Activated T-helper 1 cell treated with anti-CD3 and anti-CD28 coated beads, Interleukin-2, amount 50 U/mL, for 16 hours (primary cell): ENCODE measurements at places on chromosomes 1 and 21.

GRCh38 chr1:241266121-241266520 lies 90.9 kb downstream of the RGS7 start:
- DNase-seq: no peak

DNA sequence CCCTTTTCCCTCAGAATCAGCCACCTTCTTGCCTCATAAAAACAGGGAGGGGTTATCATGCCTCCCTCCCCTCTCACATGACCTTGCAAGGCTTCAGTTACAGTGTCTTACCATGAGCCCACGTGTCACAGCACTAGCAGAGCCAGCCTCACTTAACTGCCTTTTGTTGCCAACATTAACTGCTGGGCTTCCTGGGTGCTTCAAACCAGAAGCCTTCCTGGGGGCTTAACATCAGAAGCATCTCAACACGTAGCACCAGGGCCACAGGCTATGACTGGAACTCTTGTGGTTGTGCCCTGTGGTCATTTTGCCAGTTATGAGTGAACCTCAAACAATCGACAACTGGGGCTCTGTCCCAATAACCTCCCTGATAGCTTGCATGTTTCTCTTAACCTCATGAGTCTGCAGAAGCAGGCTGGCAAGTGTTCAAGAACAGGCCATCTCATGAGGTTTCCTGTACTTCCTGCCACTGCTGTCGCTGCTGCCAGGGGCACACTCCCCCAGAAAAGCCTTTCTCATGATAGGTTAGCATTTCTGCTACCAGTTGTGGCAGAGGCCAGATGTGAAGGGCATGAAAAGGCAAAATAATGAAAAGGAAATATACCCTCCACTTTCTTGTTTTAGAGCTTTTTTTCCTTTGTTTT lies 132.2 kb downstream of the GLUL start:
- peak; percentile 2 for DNase-seq

- DNase-seq: no peak
Measured at GRCh38 chr1:160397651-160398050, 2.7 kb upstream of the VANGL2 start.

GRCh38 chr1:223653015-223653414 lies 12.5 kb downstream of the CAPN8 start:
- no peak for DNase-seq

DNA sequence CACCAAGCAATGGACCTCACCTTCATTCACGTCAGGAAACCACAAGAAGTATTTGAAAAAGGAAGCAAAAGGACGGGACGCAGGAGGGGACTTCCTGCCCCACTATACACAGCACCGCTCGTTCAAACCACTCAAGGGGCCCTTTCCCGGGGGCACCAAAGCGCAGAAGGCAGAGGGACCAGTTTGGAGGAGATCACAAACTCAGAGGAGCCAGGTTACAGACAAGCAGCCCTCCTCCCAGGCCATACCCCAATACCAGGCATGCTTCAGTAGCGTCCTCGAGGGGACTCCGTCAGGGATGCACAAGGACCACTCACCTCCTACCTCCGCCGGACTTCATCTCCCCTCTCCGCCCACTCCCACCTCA lies 685 bp downstream of the CRTC2 start:
- DNase-seq: no peak

GRCh38 chr1:111873460-111874030 lies 115.9 kb downstream of the KCND3 start:
- no peak for DNase-seq

- DNase-seq: no peak
Measured at GRCh38 chr1:48684381-48684780, 92.3 kb downstream of the BEND5 start.

DNA sequence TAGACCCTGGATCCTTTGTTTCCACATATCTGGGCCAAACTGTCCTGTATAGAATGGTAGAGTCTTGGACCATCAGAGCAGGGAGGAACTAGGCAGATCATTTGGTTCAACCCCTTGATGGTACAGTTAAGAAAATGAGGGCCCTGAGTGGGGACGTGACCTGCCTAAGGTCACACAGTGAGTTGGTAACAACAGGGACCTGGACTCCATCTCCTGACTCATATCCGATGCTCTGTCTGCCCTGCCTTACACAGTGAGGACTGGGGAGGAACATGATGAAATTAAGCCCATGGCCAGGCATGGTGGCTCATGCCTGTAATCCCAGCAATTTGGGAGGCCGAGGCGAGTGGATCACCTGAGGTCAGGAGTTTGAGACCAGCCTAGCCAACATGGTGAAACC lies 440.2 kb downstream of the PTPRU start:
- no peak for DNase-seq

GRCh38 chr1:234536741-234537140 lies 57.8 kb upstream of the TARBP1 start:
- DNase-seq: no peak

GRCh38 chr1:53552981-53553733 lies 94.0 kb downstream of the DMRTB1 start:
- DNase-seq: no peak

DNA sequence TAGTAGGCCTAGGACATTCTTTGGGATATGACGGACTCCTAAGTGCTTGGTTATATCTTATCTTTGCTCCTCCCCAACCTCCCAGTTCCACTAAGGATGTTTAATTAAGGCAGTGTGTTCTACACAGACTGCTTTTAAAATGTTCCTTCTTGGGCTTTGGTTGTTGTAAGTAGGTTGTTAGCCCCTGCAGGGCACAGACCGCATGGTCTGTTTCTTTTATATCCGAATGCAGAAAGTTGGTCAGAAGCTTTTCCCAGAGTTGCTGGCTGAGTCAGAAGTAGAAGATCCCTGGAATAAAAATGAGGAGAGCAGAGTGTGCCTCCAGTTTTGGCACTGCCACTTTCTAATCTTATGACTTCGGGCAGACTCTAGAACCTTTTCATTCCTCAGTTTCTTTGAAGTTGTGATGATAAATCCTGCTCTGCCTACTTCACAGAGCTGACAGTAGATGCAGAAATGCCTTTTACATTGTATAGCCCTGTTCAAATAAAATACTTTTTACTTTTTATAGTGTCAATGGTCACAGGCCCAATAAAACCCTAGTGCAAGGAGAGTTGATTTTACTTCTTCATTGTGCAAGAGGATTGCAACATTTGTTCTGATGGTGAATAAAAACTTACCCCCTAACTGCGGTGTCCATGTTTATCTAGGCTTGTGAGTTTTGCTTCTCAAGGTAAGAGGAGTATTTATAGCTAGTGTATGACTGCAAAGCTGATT lies 18.4 kb downstream of the FMN2 start:
- no peak for DNase-seq

GRCh38 chr21:15289896-15290841 lies 225.4 kb upstream of the NRIP1 start:
- no peak for DNase-seq

GRCh38 chr1:44786138-44786840 lies 1.7 kb downstream of the BEST4 start:
- DNase-seq: peak; percentile 66

GRCh38 chr1:234969581-234970400 lies 158.8 kb downstream of the TOMM20 start:
- DNase-seq: no peak
